ENCODE measurements at places on chromosomes 12 and 14.

GRCh38 chr14:36503771-36504741 is 16.0 kb downstream of the NKX2-1 start:
- DNase-seq, result no peak

DNA sequence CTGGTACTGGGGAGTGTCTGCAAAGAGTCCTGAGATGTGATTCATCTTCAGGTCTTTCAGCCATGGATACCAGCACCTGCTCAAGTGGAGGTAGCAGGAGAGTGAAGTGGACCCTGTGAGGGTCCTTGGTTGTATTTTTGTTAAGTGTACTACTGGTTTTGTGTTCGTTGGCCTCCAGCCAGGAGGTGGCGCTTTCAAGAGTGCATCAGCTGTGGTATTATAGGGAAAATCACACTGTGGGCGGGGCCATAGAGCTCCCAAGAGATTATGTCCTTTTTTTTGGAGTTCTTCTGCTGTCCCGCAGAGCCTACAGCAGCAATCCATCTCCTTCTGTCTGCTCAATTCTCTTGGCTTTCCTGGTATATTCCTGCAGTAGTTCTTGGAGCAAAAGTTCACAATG is 66.8 kb downstream of the SPATA7 start:
- no peak for DNase-seq

DNA sequence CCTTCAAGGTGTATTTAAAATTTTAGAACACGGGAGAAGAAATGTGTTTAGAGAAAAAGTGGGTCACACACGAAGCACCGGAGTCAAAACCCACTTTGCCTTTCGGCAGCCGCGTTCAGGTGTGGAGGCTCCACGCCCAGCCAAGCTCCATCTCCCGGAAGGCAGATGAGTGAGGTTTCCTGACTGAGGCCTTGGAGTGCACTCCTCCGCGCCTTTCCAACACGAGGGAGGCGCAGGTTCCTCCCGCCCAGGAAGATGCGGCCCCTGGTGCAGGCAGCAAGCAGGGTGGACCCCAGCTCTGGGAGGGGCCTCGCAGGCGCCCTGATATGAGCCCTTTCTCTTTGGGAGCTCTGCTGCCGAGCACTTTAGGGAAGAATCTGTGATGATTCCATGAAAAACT is 22.5 kb downstream of the MTA1 start:
- DNase-seq, result no peak

- peak; percentile 69 for DNase-seq
Measured at GRCh38 chr12:46659032-46659650, 166.7 kb downstream of the SLC38A4 start.

GRCh38 chr14:49896966-49897365 is 4.1 kb downstream of the ARF6 start:
- no peak for DNase-seq

DNA sequence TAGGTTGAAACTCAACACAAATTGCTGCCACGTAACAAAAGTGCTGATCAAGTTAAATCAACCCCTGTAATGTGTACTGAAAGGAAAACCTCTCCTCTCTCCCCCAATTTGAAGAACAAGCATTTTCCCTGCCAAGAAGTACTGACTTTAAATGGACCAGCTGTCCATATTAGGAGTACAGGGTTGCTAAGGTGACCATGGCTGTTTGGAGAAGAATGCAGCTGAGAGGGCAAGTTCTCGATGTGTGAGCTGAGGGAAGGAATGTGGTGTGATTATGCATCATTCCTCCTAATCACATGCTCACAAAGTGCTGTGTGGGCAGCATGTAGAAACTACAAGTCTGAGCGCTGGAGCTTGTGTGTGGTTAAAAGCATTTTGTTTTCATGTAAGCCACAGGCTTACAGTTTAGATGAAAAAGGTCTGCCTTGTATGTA is 50.9 kb upstream of the CCT2 start:
- DNase-seq, result peak; percentile 100

- peak; percentile 83 for DNase-seq
Measured at GRCh38 chr12:95083938-95084337, 10.5 kb upstream of the NR2C1 start.

GRCh38 chr12:101257357-101257756 is 22.5 kb upstream of the UTP20 start:
- no peak for DNase-seq

- no peak for DNase-seq
Measured at GRCh38 chr12:75578546-75578945, 67.1 kb upstream of the KRR1 start.

DNA sequence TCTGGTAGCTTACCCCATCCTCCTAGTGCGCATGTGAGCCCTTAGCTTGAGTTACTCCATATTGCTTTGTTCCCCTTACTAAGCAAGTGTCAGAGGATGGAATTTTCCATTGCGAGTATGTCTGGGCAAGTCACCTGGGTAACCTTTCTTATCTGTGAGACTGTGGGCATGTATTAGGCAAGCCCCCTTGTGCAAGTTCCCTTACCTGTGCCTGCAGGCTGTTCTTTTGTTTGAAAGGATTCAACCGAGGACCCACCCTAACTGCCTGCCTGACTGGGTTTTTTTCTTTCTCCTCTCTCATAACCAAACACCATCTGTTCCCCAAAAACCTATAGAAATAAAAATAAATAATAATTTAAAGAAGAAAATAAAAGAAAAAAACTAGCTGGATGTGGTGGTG is 22.3 kb upstream of the PPP2R5E start:
- DNase-seq, result no peak

DNA sequence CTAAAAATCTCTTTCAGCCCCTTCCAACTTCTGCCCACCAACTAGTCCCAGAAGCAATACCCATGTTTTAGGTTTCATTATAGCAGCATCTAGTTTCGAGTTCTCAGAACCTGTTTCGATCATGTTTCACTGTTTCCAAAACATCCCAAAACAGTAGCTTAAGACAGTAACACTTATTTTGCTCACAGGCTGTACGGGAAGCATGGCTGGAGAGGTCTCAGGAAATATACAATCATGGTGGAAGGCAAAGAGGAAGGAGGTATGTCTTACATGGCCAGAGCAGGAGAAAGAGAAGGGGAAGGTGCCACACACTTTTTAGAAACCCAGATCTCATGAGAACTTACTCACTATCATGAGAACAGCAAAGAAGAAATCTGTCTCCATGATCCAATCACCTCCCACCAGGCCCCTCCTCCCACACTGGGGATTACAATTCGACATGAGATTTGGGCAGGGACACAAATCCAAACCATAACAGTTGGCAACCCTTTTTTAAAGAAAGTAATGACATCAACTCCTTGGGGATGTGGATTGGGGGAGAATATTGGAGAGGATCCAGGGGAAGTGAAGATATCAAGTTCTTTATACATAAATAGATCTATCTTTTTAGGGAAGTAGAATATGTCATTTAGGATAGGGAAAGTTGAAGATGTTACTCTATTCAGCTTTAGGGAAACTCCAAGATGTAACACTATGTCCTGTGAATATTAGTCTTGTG is 269.9 kb upstream of the PLEKHG7 start:
- no peak for DNase-seq

GRCh38 chr14:61346221-61346620 is 24.8 kb downstream of the PRKCH start:
- no peak for DNase-seq

GRCh38 chr14:44654591-44654990 is 147.5 kb upstream of the FSCB start:
- DNase-seq, result no peak

DNA sequence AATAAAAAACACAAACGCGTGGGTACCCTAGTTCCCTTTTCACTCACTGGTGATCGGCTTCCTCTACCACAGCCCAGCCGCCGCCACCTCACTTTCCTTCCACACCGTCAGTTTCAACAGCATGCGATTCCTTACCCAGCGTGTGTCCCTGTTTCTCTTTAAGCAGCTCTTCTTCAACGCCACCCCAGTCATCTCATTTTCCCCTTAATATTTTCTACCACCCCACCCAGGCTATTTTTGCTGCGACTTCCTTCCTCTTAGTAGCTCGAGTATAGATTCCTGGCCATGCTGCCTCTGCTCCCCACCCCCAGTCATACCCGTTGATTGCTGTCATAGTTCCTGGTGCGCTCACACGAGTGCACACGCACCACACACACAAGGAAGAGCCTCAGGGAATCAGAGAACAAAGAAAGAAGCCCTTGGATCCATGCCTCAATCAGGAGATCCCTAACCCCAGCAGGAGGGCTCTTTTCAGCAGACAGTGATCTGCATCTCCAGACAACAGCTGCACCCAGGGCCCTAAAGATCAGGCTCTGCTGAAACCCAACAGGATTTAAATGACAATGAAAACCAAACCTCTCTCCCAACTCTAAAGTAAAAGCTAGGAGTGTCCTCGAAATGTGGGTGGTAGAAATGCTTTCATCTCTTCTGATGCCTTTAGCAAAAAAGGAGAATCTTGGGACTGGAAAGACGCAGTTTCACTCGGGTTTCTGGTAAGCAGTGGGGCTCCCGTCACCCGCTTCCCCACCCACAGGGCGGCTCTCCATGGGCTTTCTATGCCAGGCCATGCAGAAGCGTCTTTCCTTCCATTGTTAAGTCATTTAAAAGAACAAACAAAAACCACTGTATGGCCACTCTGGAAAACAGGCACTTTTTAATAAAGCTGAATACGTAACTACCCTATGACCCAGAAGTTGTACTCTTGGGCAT is 23.8 kb downstream of the VPS37B start:
- peak; percentile 82 for DNase-seq

DNA sequence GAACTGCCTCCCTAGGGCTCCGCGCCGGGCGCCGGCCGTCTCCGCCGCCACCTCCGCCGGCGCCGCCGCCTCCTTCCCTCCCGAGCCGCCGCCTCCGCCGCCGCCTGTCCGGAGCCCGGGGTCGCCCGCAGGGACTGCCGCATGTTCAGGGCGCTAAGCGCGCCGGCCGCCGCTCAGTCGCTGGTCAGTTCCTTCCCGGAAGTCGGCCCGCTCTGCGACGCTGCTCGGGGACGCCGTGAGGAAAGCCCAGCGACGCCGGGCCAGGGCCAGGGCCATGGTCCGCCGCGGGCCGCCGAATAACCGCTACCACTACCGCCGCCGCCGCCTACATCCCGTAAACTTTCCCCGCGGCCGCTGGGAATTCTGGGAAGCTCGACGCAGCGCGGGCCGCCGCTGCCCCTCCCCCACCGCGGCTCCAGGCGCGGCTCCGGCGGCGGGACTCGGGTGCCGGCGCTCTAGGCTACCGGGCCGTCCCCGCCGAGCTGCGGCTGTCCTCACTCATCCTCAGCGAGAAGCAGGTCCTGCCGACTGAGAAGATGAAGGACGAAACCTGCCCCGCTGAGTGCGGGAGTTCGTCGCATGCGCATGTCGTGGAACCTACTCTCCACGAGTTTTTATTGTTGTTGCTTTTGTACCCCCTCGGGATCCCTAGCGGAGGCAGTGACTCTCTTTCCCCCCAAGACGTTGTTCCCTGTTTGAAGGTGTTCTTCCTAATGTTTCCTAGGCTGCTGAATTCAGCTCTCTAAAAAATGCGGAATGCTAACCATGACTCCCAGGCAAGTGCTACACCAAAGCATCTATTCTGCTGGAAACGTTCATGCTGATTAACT is at the start of gene SAV1:
SAV1 (minus strand) TSS at position 311 of the 830 bp plus-strand sequence. CDS start 339 bp downstream, outside the sequence.
- peak; percentile 86 for DNase-seq

DNA sequence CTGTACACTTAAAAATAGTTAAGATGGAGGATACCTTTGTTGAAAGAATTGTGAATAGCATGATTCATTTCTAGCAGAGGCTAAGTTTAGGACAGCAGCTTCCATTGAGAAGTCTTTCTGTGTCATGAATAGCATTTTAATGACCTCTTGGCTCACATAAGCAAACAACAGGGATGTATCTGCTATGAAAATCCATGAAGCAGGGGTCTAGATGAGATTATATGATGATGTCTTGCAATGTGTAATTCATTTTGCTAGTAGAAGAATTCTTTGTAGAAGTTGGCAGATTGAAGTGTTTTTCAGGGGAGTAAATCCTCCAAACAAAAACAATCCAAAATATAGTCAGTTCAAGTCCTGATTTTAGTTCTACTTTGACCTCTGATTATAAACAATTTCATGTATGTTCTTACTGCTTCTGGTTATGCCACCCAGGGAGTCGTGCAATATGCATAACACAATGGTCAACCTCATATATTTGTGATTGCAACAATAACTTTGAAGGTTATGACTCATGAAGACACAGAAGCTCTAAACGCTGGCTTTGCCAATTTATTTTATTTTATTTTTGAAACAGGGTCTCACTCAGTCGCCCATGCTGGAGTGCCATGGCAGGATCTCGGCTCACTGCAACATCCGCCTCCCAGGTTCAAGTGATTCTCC is 6.9 kb upstream of the RD3L start:
- peak; percentile 40 for DNase-seq

DNA sequence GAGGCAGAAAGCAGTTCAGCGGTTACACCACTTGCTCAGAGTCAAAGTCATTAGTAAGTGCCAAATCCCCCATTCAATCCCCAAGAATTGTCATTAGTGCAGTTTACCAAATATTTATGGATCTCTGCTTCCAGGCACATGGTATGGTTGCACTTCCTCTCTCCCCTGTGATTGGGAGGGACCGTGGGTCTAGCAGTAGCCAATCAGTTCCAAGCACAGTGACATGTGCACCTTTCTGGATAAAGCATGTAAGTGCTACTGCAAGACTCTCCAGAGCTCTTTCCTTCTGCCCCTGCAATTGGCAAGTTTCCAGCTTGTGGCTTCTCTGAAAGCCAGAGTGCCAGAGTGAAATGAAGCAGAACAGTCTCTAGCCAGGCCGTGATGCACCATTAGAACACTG is 85.3 kb upstream of the FLRT2 start:
- peak; percentile 60 for DNase-seq

DNA sequence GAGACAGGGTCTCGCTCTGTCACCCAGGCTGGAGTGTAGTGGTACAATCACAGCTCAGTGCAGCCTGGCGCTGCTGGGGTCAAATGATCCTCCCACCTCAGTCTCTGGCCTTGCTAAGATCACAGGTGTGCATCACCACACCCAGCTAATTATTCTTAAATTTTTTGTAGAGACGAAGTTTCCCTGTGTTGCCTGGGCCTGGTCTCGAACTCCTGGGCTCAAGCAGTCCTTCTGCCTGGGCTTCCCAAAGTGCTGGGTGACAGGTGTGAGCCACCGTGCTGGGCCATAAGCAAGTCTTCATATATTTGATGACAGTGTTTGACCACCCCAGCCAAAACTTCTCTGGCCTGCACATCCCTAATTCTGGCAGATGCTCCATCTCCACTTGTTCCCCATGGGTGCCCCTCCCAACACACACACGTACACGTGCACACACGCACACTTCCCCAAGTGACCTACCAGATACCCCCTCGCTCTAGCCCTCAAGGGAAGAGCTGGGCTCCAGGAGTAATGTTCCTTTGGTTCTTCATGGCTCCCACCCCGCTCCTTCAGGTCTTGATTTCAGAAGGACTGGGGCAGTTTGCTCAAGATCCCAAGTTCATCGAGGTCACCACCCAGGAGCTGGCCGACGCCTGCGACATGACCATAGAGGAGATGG is 104.3 kb upstream of the FKBP4 start:
- DNase-seq, result no peak

DNA sequence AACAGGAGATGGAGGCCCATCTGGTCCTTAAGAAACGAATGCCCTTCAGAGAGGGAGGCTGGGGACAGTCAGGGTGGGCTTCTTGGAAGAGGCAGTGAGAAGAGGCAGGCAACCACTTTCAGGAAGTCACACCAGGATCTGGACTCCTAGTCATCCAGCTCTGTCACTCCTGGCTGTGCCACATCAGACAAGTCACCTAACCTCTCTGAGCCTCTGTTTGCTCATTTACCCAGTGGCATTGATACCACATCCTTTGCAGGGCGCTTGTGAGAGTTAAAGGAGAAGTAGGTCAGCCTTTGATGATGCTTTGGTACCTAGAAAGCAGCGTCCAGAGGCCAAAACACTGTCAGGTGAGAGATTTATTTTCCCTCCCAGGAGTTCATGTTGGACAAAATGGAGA is 11.1 kb downstream of the CCDC197 start:
- no peak for DNase-seq
